Activated CD4-positive, alpha-beta memory T cell treated with anti-CD3 and anti-CD28 coated beads, Interleukin-2, amount 10 ng/mL, durations not matched to agents 7 days and 5 days (primary cell): ENCODE measurements at places on chromosomes 2 and 18. TPM values are rescaled to one million over a fixed set of nuclear protein-coding genes. Genes with fewer than 3 reads are reported as not detected.

DNA sequence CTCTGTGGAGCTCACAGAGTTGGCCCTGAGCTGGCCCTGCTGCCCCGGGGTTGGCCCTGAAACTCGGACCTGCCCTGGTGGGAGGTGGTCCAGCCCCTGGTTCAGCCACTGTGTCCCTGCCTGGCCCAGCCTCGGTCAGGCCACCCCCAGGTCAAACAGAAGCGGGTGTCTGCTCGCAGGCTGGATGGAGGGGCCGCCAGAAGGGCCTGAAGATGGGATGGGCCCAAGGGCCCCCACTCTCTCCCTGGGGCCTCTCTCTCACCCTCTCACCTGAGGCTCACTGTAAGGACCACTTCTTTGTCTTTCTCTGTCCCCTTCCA, 25.1 kb upstream of the B3GNT7 start:
- H3K27me3 ChIP-seq, result no peaks in the 10 kb centered on the region
- H3K4me1 ChIP-seq, result no peaks in the 10 kb centered on the region
- H3K4me3 ChIP-seq, result no peak overlapping the region
- no peak overlapping the region for H3K27ac ChIP-seq
- no peak for DNase-seq

- no peak for DNase-seq
- H3K27ac ChIP-seq, result no peak overlapping the region
- H3K4me3 ChIP-seq, result no peak overlapping the region
- H3K36me3 ChIP-seq, result peaks cover 2% of the 10 kb centered on the region
- peaks cover 8% of the 10 kb centered on the region for H3K4me1 ChIP-seq
- H3K27me3 ChIP-seq, result no peaks in the 10 kb centered on the region
Observed at GRCh38 chr2:69985216-69985615, 23.8 kb upstream of the ASPRV1 start.

GRCh38 chr2:223078482-223078881, 26.5 kb downstream of the KCNE4 start:
- DNase-seq, result no peak
- H3K27ac ChIP-seq, result no peak overlapping the region
- no peak overlapping the region for H3K4me3 ChIP-seq
- H3K4me1 ChIP-seq, result peaks cover 2% of the 10 kb centered on the region
- no peaks in the 10 kb centered on the region for H3K27me3 ChIP-seq

Gene CTAGE1
- not detected for total RNA-seq

Gene TDRD15
- not detected for total RNA-seq

Gene KCTD1
- 5.6 TPM for total RNA-seq

Gene NAGK
- 66.1 TPM for total RNA-seq

DNA sequence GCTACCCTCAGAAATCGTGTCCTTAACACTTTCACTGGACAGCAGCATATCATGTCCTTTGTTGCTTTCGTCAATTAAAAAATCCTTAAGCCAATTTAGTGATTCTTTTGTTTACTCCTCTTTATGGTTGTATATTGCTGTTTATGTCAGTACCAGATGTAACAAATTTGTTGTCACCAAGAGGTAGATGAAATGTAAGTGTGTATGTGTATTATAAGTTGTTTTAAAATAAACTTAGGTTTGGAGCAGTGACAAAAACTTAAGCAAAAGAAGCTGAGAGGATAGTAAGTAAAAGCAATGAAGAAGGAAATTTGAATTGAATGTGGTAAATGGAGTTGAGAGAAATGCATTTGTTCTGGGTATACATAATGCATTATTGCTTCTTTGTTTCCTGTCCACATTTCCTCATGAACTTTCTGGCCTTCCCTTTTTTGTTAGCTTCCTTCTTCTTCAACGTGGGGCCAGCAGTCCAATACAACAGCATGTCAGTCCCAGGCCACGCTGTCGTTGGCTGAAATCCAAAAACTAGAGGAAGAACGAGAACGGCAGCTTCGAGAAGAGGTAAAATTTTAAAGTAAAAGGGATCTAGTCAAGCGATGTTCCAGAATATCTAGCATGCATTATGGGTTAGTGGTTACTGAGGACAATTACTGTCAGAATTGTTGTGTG, 30.5 kb upstream of the SNORC start:
- H3K4me3 ChIP-seq, result no peak overlapping the region
- H3K4me1 ChIP-seq, result peaks cover 42% of the 10 kb centered on the region
- no peak for DNase-seq
- H3K27ac ChIP-seq, result peak overlapping the region; percentile 66
